ENCODE measurements at places on chromosomes 6 and 20.
A peak's percentile ranks its signal among the peaks of the same experiment; 100 is the strongest.

DNA sequence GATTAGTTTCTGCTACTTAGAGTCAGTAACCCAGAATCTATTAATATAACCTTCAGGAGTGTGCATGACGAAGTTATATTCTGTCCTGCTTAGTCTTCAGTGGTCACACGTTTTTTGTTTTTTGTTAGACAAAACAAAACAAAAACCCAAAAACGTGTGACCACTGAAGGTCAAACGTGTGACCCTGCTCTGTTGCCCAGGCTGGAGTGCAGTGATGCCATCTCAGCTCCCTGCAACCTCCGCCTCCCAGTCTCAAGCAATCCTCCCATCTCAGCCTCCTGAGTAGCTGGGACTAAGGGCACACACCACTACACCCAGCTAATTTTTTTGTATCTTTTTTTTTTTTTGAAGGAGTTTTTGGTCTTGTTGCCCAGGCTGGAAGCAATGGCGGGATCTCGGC, 142.4 kb downstream of the BCAS1 start:
- DNase-seq, result no peak

DNA sequence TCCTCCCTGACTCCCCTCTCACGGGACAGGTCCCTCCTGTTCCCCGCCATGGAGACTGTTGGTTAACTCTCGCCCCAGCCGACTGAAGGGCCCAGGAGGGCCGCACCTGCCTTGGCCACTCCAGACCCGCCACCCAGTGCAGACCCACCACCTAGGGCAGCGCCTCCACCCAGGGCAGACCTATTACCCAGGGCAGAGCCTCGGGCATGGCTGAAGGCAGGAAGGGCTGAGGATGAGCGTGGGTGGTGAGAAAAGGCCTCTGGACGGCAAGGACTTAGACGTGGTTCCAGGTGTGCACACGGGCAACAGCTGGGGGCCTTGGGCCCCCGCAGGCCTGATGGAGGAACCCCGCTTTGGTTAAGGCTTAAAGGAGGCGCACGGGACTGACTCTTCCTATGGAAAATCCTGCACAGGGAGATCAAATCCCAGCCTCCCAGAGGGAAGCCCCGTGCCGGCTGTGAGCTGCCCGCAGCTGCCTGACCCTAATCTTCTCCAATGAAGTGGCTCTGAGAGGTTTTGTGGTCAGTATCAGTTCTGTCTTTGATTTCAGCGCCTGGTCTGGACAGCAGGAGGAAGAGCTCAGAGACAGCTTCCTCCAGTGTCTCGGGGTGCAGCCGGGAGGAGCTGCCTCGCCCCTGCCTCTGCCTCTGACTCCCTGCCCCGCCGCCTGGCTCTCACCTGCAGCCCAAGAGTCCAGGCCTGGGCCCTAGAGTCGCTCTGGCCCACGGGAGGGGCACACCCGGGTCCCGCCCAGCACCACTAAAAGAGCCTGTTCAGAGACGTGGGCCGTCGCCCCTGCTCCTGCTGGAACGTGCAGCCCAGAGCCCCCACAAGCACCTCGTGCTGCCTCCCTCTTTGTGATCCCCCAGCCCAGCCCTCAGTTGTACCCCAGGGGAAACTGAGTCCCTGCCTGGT, 12.1 kb upstream of the CHRNA4 start:
- DNase-seq, result no peak

DNA sequence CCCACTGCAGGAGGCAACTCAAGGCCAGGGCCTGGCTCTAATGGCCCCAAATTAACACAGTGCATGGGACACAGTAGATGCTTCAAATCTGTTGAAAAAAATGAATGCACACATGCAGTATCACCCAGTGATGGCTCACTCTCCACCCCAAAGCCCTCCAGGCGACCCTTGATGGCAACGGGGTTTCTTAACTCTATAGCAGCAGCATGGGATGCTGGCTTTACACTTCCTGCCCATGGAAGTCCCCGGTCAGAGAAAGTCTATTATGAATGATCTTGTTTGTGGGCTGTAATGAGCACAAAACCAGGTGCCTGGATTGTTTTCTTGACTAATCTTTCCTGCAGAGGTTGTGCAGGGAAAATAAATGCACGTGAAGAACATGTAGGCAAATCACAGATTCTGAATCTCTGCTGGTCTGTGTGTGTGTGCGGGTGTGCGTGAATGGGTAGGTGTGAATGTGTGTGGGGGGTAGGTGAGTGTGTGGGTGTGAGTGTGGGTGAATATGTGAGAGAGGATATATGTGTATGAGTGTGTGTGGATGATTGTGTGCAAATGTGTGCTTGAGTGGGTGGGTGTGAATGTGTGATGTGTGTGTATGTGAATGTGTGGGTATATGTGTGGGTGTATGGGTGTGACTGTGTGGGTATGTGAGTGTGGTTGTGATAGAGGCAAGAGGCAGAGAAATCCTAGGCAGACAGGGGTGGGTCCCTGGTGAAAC, 60.1 kb upstream of the MLN start:
- no peak for DNase-seq

- peak; percentile 53 for DNase-seq
Measured at GRCh38 chr6:27145731-27146455, 101.6 kb upstream of the PRSS16 start.
